ENCODE measurements at places on chromosomes 4 and X.

DNA sequence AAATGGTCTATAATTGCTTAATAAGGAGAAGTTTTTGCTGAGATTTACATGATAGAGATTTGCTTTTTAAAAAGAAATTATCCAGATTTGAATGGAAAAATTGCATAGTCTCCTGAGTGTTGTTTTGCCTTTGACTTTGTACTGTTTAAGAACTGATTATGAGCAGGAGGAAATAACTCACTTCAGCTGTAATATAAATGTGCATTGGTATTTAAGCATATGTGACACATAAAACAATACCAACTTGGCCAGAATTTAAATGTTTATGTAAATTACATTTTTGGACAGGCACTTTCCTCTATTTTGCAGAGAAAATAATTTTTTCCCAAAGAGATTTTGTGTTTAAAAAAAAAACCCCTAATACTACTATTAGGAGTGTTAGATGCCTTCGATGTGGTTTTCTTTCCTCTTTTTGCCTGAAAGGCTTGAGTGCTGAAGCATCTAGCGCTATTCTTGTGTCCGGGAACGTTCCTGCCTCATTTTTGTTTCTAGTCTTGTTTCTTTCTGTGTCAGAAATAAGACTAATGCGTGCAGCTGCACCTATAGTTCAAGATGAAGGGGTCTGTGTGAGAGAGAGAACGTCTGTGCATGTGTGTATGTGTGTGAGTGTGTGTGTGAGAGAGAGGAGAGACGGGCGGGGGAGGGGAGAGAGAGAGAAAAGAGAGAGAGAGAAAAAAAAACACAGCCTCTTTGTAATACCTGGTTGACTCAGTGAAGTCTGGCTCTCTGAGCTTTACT, 60.8 kb downstream of the TBL1X start:
- DNase-seq: no peak

DNA sequence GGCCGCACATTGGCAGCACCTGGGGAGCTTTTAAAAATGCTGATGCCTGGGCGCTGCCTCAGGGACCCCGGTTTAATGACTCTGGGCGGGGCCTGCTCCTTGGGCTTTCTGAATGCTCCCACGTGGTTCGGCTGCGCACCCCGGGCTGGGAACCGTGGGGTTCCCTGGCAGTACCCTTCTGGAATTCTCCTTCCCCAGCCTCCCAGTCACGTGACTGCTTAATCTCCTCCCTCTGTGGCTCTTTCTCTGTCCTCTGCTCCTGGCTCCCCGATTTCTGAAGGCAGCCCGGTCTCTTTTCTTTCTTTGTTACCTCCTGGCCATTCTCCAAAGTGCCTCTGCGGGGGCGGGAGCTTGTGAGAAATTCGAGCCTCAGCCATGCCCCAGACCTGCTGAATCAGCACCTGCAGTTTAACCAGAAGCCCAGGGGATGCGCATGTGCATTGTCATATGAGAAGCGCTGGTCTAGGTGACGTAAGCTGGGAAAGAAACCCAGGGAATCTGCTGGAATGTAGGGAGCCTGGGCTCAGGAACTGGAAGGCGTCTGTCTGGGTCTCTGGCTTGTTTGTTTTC, 16.6 kb downstream of the CLCN4 start:
- DNase-seq: no peak

DNA sequence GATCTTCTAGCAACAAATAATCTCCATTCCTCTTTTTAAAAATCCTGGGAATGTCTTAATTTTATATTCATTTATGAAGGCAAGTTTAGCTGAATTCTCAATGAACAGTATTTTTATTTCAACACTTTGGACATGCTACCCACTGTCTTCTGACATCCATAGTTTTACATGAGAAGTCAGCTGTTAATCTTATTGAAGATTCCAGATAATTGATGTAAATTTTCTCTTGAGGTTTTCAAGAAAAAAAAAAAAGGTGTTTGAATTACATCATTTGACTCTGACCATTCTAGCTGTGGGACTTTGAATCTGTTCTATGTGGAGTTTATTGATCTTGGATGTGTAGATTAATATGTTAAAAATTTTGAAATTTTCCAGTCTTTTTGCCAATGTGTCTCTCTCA, 28.0 kb downstream of the PDHA2 start:
- no peak for DNase-seq

DNA sequence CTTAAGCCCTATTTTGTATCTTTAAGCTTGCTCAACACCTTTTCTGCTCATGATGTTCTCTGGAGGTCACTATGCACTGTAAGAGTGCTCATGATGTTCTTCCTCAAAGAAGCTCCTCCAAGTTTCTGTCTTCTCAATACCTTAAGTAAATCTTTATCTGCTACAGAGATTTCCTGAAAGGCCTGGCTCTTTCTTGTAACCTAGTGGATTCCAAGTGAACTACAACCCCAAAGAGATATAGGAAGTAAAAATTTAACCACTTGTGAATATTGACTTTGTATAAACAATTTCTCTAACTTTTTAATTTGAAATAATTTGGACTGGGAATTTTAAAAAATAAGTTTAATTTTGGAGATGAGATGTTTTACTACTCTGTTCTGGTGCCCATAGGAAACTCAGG, 39.3 kb upstream of the XK start:
- DNase-seq: no peak

GRCh38 chrX:123199338-123199737, 15.3 kb downstream of the GRIA3 start:
- DNase-seq: no peak

- no peak for DNase-seq
Measured at GRCh38 chrX:8864161-8864560, 63.0 kb upstream of the FAM9A start.

GRCh38 chr4:35216636-35217035, 1027.7 kb downstream of the ARAP2 start:
- DNase-seq: no peak

DNA sequence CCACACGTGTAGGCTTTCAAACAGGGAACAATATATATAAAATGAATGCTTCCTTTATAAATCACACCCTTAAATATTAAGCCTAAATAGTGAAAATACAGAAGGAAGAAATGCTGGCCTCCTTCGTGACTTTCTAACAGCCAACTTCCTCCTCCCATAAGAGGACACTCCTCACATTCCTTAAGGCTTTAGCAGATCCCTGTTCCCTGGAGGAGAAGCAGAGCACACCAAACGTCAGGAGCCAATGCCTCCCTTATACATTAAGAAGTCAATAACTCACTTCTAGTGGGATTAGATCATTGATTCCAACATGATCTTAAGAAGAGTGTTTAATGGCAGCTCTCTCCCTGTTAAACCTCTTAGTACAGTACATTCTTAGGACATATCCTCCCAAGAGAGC, 108.4 kb upstream of the FAM241A start:
- DNase-seq: no peak

DNA sequence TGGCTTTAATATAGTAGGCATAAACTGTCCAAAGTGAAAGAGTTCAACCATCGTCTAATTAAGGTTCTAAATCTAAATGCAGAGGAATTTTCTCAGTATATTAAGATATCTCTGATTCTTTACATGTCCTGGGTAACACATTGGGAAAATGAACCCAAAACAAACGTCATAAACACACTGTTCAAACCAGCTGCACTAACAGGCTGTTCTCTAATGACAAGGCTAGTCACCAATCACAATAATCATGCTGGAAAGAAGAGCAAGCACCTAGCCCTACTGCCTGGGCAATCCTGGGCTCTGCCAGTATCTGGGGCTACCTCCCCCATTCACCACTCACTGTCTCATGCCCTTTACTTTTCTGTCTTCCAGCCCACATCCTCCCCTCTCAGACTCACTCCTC, 107.9 kb downstream of the EFHC2 start:
- DNase-seq: no peak

DNA sequence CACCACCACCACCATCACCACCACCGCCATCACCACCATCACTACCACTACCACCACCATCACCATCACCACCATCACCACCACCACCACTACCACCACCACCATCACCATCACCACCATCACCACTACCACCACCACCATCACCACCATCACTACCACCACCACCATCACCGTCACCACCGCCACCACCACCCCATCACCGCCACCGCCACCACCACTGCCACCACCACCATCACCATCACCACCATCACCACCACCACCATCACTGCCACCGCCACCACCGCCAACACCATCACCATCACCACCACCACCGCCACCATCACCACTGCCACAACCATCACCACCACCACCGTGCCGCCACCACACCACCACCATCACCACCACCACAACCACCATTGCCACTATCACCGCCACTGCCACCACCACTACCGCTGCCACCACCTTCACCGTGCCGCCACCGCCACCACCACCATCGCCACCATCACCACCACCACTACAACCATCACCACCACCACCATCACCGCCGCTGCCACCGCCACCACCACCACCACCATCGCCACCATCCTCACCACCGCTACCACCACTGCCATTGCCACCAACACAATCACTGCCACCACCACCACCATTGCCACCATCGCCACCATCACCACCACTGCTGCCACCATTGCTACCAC, 1511.3 kb upstream of the AGA start:
- DNase-seq: no peak

- no peak for DNase-seq
Measured at GRCh38 chr4:40482985-40483647, 146.5 kb downstream of the RBM47 start.

DNA sequence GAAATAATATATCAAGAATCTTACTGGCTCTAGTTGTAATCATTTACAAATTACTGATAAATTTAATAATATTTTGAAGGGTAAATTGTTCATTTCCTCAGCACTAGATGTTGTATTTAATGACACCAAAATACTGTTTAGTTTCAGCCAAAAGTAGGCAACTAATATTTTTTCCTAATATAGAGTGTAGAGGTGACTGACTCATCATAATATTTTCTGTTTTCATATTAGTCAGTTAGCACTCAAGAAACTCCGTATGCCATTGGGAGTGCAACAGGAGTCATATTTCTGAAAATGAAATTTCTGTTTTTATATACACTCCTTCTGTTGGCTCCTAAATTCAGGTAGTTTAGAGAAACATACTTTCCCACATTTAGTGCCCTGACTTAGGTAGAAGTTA, 36.6 kb upstream of the PTPN13 start:
- no peak for DNase-seq

- no peak for DNase-seq
Measured at GRCh38 chr4:42605264-42605663, 51.6 kb downstream of the ATP8A1 start.

DNA sequence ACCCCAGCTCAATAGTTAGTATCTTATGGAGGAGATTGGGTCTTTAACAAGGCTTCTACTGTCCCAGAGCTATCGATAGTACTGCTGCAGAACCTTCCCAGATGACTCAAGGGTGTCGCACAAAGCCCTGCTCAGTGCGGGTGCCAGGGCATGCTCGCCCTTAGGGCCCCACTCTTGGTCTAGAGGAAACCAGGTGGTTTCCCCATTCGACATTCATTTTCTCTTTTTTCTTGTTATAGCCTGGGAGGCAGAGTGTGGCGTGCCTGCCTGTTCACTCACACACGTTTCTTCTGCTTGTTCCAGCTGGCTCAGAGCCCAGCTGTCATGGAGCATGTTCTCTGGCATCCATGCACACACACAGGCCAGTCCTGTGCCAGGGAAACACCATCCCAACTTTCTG, 144.5 kb downstream of the SMIM20 start:
- DNase-seq: no peak

GRCh38 chr4:41285864-41286235, 29.1 kb downstream of the UCHL1 start:
- no peak for DNase-seq

DNA sequence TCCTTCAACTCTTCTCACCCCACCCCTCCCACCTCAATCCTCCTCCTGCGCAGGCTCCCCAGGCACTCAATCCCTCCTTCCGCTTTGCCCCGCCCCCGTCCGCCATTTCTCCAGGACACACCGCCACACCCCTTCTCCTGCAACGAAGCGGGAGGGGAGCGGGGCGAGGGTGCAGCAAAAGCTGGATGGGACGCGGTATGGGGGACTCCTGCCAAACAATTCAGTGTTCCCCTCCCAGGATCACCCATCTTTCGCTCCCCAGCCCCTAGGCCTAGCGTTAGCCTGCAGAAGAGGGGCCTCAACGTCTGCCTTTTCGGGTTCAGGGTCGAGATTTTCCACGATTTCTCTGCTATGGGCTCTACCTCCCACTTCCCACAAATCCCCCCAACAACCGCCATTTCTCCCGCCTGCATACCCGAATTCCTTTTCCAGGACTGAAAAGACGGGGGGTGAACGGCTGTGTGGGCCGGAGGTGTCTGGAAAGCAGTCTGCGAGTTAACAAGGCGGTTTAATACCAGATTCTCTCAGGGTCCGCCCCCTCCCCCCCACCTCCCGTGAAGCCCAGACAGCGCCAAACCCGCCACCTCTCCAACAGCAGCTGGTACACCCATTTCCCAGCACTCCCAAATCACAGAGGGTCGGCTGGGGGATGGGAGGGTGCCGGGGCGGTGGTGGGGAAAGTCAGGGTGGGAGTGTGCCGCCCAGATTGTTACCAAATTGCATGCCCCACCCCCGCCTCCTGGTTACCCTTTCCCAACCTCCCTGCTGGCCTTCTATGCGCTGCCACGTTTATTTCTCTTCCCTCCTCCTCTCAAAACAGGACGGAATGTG, 774 bp downstream of the ARMCX2 start:
- peak; percentile 83 for DNase-seq

- DNase-seq: peak; percentile 35
Measured at GRCh38 chr4:2062808-2063524, 3.8 kb downstream of the NAT8L start.

DNA sequence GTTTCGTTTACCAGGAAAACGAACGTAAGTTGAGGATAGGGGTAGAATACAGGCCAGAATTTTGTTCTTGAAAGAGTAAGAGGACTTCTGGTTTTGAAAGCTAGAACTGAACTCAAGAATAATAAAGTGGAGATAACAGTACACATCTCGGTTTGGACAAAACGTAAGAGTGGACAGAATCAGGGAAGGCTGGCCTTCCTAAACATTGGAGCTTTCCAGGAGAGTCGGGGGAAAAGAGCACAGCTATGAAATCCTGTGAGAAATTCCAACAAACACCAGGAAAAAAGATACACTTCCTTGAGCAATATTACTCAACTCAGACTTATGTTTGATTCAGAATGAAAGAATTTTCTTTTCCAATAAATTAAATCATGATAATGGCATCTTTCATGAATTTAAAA, 1.2 kb downstream of the CTSO start:
- no peak for DNase-seq

DNA sequence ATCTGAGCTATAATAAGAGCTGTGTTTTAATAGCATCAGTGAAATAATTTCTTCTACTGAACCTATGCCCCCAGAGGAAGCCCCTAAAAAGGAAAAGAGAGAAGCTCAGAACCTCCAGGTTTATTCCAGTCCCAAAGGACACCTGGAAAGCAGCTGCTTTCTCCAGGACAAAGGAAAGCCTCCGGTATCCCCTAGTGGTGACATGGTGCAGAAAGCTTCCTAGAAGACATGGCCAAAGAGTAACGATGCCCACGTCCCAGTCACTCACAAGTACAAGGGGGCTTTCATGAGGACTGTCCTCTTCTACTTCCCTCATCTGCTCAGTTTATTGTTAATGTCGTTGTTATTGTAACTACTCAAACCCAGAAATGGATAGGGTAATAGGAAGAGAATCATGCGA, 343.9 kb downstream of the UNC5C start:
- no peak for DNase-seq
